Retina (tissue), 1 donor: ENCODE measurements at places on chromosomes 4 and X.

DNA sequence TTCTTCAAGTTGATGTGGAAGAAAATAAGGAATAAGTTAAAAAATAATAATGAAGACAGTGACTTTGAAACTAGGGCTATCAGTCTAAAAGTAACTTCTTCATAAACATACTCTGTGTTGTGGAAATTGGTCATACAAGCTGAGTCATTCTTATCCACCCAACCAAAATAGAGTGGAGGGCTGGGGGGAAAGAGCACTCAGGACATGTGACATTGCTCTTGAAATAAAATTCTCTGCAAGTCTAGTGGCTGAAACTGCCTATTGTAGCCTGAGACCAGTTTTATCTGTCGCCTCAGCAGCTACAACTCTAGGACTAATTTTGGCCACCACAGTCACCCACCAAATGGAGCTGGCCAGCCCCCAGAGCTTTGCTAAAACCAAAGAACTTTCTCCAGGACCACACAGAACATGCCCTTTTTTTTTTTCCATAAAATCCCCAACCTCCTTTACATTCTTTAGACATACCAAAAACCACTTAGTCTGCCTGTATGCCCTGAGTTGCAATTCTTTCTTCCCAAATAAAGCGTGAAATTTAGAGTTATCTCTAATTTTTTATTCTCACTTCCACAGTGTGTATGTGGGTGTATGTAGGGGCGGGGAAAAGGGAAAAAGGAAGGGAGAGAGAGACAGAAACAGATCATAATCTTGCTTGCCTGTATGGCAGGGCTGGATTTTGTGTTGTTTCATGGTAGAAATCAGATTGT is 23.0 kb upstream of the SLC25A4 start:
- DNase-seq: no peak

DNA sequence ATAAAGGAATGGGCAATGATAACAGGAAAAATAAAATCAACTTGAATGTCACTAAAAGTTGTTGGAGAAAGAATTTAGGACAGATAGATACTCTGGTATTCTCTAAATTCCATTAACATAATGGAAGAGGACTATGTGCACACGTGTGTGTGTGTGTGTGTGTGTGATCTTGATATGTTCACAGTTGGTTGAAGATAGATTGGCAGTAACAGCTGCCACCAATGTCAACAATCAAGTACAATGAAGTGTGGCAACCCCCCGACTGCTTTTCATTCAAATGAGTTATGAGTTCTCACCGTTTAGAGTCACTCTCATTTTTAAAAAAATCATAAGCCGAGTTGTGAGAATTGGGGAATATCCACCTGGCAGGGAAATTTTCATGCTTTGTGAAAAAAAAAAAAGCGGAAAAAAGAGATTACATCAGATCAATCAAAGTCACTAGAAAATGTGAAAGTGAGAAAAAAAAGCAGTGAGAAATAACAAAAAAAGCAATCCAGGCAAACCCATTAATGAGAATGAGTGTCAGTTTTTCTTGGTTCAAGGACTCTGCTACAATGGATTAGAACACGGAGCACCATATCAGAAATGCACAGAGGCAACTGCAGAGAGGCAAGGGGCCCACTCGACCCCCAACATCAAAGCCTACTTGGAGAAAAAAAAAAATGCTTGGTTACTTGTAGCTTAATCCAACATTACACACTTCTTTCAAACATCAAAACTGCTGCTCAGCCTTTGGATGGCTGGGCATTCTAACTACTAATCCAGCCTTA is 414.9 kb upstream of the PITX2 start:
- peak; percentile 28 for DNase-seq

DNA sequence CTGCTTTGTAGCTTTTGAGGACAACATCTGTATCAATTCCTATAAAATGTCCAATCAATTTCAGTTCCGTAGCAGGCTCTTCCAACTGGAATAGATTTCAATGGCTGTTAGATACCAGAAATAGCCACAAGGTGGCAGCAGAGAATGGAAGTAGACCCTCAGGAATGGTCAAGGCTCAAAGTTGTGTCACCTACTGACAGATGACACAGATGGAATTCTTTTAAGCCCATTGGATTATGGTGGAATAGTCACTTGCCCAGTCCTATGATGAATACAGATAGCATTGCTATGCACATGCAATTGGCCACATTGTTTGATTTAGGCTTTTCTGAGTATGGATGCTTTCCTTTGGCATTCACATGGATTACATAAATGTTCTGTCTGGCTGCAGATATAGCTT is 130.4 kb upstream of the RADX start:
- peak; percentile 56 for DNase-seq

- peak; percentile 55 for DNase-seq
These were observed 162.2 kb downstream of the DCHS2 start for GRCh38 chr4:154329268-154329868.

- DNase-seq: no peak
These were observed 905.9 kb downstream of the CENPC start for GRCh38 chr4:66639361-66639760.

DNA sequence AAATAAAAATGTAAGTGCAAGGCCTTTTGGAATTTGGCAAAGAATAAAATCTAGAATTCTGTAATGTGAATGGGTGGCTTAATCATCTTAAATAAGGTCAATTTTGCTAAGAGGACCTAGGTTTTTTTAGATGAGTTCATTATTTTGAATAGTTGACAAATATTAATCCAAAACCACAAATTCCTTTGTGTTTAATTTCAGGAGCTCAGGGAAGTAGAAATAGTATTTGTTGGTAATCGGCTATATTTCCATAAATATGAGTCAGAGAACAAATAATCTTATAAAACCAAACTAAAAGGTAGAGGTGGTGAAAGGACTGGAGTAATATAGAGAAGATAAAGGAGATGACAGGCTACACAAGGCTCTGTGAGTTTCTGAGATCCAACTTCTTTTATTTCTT is 190.4 kb upstream of the TLL1 start:
- DNase-seq: no peak
